ENCODE measurements at places on chromosomes 2 and 18.

DNA sequence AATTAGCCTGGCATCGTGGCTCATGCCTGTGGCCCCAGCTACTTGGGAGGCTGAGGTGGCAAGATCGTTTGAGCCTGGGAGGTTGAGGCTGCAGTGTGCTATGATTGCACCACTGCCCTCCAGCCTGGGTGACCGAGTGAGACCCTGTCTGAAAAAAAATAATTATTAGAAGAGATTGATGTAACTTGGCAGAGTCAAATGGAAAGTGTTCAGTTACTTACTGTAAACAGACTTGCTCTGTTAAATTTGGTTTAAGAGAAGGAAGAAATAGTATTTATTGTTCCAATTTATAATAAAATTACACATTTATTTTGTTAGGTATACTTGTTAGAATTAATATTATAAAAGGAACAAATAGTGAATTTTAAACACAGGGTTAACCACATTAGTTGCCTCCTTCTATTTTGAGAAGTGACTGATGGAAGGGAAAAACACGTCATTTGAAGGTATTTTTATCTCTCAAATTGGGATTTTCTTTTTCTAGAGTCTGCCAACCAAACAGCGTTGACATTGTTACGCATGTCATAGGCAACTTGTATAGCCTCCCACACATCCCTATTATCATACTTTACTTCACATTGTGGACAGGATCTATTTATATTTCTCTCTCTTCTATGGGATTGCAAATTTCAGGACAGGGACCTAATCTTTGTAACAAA lies 118.8 kb upstream of the B3GNT2 start:
- no peak for DNase-seq

GRCh38 chr2:63189026-63189425 lies 138.4 kb downstream of the OTX1 start:
- DNase-seq: no peak

- DNase-seq: no peak
Observed at GRCh38 chr2:160221391-160222276, 21.6 kb upstream of the ITGB6 start.

GRCh38 chr2:133972786-133973185 lies 281.1 kb upstream of the MGAT5 start:
- no peak for DNase-seq

GRCh38 chr2:181627545-181627944 lies 29.4 kb downstream of the CERKL start:
- DNase-seq: no peak

All from naive B cell (primary cell).